ENCODE measurements at places on chromosomes 2 and 18. TPM values are rescaled to one million over a fixed set of nuclear protein-coding genes. Genes with fewer than 3 reads are reported as not detected.

DNA sequence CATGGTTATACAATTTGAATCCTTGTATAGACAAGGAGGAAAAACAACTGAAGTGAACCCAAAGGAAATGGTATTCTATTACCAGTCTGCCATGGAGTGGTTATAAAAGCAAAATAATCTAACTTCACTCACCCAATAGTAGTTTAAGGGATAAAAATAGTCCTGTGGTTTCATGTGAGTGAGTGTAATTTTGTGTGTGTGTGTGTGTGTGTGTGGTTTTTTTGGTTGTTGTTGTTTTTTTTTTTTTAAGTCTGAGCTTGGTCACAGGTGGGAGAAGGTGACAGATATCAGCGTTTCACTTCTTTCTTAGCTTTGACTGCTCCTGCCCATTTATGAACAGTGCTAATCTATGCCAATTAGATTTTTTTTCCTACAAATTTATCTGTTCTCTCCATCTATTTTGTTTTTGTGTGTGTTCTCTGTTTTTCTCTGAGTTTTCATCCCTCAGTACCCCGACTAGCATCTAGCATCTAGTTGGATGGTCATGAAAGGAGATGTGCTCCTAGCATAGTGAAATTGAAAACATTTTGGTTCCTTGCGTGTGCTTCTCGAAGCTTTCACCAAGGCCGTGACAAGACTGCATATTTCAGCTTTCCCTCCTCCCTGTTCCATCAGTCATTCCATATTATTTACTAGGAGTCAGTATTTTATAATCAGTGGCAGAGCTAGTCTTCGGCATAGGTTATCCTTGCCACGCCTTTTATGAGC, 200.1 kb upstream of the DTNA start:
- DNase-seq = no peak
- no peaks in the 10 kb centered on the region for H3K36me3 ChIP-seq
- no peaks in the 10 kb centered on the region for H3K4me1 ChIP-seq
- no peaks in the 10 kb centered on the region for H3K27me3 ChIP-seq

GRCh38 chr2:204239411-204240165, 303.0 kb downstream of the ICOS start:
- no peak overlapping the region for H3K4me3 ChIP-seq
- H3K27ac ChIP-seq = no peak overlapping the region
- no peaks in the 10 kb centered on the region for H3K36me3 ChIP-seq
- DNase-seq = no peak

DNA sequence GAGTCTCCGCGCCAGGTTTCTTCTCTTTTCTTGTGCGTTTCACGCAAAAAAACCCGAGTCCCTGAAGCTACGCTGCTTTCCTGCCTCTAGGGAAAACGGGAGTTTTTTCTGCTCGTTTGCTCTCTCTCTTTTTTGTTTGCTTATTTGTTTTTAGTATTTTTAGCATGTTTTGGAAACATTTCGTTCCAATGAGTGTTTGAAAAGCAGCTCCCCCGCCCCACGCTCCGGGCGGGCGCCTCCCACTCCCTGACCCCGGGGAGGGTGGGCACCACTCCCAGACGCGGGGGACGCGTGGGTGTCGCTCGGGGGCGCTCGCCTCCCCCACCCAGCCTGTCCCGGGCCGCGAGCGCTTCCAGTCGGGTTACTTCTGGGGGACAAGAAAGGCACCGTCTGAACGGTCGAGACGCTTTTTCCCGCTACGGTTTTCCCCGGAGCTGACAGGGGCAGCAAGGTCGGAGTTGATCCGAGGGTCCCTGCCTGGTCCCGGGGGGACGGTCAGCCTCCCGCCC, 446 bp upstream of the EFHD1 start:
- peak overlapping the region; percentile 51 for H3K4me3 ChIP-seq
- H3K4me1 ChIP-seq = peaks cover 10% of the 10 kb centered on the region
- peaks cover 37% of the 10 kb centered on the region for H3K27me3 ChIP-seq
- H3K27ac ChIP-seq = no peak overlapping the region

GPR17 gene
- not detected for total RNA-seq

APCDD1 gene
- not detected for total RNA-seq

DNA sequence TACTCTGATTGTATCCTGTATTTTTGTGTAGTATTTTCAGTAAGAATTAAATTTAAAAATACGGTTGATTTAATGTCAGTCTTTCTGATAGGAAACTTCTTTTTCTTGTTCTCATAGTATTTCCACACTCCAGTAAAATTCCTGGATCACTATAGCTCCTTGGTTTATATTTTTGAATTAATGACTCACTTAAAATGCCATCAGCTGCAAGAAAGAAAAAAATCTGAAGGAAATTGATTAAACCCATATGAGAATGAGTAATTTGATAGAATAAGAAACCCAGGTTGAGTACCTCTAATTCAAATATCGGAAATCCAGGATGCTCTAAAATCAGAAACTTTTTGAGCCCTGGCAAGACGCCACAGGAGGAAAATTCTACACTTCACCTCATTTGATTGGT, 186.8 kb upstream of the RND3 start:
- no peaks in the 10 kb centered on the region for H3K36me3 ChIP-seq
- DNase-seq = no peak
- H3K4me3 ChIP-seq = no peak overlapping the region
- H3K4me1 ChIP-seq = no peaks in the 10 kb centered on the region
- no peaks in the 10 kb centered on the region for H3K27me3 ChIP-seq

- no peak overlapping the region for H3K4me3 ChIP-seq
- H3K4me1 ChIP-seq = no peaks in the 10 kb centered on the region
- H3K27ac ChIP-seq = no peak overlapping the region
- H3K27me3 ChIP-seq = no peaks in the 10 kb centered on the region
- no peaks in the 10 kb centered on the region for H3K36me3 ChIP-seq
- DNase-seq = no peak
These were observed 139.7 kb downstream of the DDX1 start for GRCh38 chr2:15731213-15731888.

DNA sequence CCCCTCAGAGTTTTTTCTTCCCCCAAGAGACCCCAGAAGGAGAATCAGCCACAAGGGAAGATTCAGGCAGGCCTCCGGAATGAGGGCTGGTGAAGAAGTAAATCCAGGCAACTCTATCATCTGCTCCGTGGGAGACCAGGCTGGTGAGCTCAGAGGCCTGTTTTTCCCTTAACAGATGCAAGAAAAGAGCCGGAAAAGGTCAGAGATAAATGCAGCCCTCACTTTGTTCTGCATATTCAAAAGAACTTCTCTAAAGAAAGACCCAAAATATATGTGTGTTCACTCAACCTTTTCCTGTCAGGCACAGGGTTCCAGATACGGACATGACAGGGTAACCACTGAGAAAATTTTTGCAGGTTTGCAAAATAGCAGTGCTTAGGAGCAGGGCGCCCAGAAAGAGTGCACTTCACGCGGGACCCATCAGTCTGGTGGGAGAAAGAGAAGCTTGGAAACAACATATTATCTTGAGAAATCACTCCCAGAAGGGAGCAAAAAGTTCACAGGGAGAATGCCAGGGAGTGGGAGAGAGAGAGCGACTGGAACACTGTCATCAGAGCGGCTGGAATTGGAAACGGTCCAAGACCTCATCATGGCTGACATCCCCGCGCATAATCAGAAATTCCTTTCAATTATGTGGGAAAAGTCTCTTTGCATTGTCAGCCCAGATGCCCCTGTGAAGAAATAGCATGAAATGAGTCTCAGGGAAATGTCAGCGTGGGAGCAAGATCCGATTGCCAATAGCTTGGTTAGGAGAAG, 244.8 kb upstream of the SLC14A2 start:
- no peaks in the 10 kb centered on the region for H3K36me3 ChIP-seq
- H3K4me3 ChIP-seq = no peak overlapping the region
- H3K27me3 ChIP-seq = peaks cover 2% of the 10 kb centered on the region
- DNase-seq = no peak

DNA sequence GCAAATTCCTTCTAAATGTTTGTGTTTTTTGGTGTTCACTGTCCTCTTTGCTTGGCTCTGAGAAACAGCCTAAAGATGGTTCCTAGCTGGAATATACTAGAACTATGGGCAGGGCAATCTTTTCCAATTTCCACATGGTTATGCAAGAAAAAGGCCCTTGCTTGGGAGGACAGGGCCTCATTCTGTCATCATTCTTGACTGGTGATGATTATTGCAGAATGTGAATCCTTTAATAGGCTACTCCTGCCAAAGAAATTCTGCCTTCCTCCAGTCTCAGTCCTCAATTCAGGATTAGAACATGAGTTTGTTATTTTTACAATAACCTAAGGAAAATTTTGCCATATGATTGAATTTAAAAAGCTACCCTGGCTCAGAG, 218.7 kb downstream of the HNMT start:
- no peaks in the 10 kb centered on the region for H3K4me1 ChIP-seq
- no peak overlapping the region for H3K27ac ChIP-seq
- H3K4me3 ChIP-seq = no peak overlapping the region
- H3K27me3 ChIP-seq = no peaks in the 10 kb centered on the region
- H3K36me3 ChIP-seq = no peaks in the 10 kb centered on the region

DNA sequence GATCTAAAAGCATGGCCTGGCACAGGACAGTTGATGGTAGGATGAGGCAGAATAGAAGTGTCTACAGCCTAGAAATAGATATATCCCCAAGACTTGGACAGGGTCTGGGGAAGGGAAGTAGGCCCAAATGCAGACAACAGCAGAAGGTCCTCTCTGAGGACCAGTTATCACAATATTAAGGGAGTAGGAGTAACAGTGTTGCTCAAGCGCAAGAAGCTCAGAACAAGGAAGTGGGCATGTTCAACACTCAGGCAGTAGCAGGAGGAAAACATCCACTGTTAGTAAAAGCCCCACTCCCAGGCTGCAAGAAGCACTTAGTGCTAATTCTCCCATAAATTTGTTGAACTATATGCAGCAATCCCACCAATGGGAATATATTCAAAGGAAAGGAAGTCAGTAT, 314.7 kb downstream of the METTL4 start:
- H3K27ac ChIP-seq = no peak overlapping the region
- no peak for DNase-seq
- no peak overlapping the region for H3K4me3 ChIP-seq
- H3K4me1 ChIP-seq = no peaks in the 10 kb centered on the region
- no peaks in the 10 kb centered on the region for H3K36me3 ChIP-seq

RAD51AP2 gene
- not detected for total RNA-seq

FAM168B gene
- total RNA-seq = 51.8 TPM

MAPK4 gene
- not detected for total RNA-seq

CCBE1 gene
- not detected for total RNA-seq

DNA sequence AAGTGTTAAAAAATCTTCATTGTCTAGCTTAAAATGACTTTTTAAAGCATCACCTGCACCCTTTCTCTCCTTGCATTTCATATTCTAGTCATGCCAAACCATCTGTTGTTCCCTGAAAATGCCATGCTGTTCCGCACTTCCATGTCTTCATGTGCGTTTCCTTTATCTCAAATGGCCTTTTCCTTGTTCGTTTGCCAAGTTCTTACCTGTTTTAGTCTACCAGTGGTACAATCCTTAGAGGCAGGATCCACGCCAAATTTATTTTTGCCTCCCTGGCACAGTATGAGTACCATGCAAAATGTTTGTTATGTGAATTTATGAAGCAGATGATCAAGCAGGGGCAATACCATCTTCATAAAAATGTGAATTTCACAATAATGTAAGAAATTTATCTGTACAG, 37.0 kb downstream of the TMEFF2 start:
- DNase-seq = no peak
- H3K4me1 ChIP-seq = peaks cover 7% of the 10 kb centered on the region
- H3K4me3 ChIP-seq = no peak overlapping the region

IL1RN gene
- total RNA-seq = not detected

GRCh38 chr2:157486596-157487270, 42.8 kb upstream of the CYTIP start:
- no peak for DNase-seq
- peak overlapping the region; percentile 35 for H3K4me3 ChIP-seq
- H3K4me1 ChIP-seq = peaks cover 76% of the 10 kb centered on the region
- H3K27ac ChIP-seq = peak overlapping the region; percentile 61

DNA sequence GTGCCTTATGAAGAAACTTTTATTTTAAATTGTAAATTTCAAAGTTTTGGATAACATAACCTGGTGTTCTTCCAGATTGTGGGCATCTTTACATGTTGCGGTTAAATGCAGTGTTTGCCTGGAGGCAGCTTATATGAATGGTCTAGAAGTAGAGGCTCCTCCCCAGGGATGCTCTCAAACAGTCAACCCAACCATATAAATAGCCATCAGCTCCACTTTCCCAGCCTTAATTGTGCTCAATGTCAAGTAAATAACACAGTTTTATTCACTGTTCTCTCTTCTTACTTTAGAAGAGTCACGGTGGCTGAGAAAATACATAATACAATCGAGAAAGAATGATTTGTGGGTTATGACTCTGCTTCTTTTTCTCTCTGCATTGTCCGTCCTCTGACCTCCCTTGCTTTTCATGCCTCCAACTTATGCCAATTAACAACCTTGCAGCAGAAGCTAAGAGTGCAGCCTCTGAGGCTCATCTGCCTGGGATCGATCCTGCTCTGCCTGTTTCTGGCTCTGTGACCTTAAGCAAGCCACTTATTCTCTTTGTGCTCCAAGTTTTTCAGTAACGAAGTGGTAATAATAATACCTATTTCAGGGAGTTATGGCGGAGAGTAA, 100.3 kb downstream of the DAW1 start:
- H3K27ac ChIP-seq = no peak overlapping the region
- H3K36me3 ChIP-seq = no peaks in the 10 kb centered on the region
- H3K27me3 ChIP-seq = no peaks in the 10 kb centered on the region
- H3K4me1 ChIP-seq = no peaks in the 10 kb centered on the region

- H3K4me3 ChIP-seq = no peak overlapping the region
- no peaks in the 10 kb centered on the region for H3K4me1 ChIP-seq
- no peak overlapping the region for H3K27ac ChIP-seq
- H3K27me3 ChIP-seq = peaks cover 3% of the 10 kb centered on the region
- DNase-seq = no peak
These were observed 50.6 kb upstream of the IL1R1 start for GRCh38 chr2:102091908-102092307.

GRCh38 chr2:58677748-58678147, 436.6 kb upstream of the FANCL start:
- H3K27me3 ChIP-seq = no peaks in the 10 kb centered on the region
- no peaks in the 10 kb centered on the region for H3K36me3 ChIP-seq
- H3K4me3 ChIP-seq = no peak overlapping the region

GRCh38 chr2:123769001-123769400, 256.1 kb upstream of the CNTNAP5 start:
- H3K27me3 ChIP-seq = no peaks in the 10 kb centered on the region
- no peaks in the 10 kb centered on the region for H3K36me3 ChIP-seq
- no peak overlapping the region for H3K4me3 ChIP-seq
- no peak for DNase-seq
- no peaks in the 10 kb centered on the region for H3K4me1 ChIP-seq

- no peaks in the 10 kb centered on the region for H3K4me1 ChIP-seq
- DNase-seq = no peak
- H3K27ac ChIP-seq = no peak overlapping the region
- H3K4me3 ChIP-seq = peak overlapping the region; percentile 52
- H3K36me3 ChIP-seq = no peaks in the 10 kb centered on the region
These were observed 9.6 kb downstream of the CPLX4 start for GRCh38 chr18:59308938-59309260.

DNA sequence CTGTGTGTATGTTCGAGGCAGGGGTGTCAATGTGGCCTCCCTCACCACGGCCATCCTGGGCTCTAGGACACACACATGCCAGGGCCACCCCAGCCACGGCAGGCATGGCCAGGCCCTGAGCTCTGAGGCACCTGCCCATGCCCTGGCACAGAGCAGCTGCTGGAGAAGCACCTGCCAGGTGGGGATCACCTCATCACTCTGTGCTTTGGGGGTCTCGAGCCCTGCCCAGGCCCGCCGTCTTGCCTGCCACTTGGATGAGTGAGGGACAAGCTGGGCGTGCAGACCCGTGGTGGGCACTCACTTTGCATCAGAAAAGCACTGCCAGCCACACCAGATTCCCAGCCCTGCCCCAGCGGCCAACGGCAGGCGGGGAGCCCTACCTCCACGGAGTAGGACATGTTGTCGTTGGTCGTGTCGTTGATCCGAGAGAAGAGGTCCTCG, 33.1 kb downstream of the KIF1A start:
- no peaks in the 10 kb centered on the region for H3K36me3 ChIP-seq
- H3K27me3 ChIP-seq = no peaks in the 10 kb centered on the region

FBXO15 gene
- 2.4 TPM for total RNA-seq

CMPK2 gene
- 84.0 TPM for total RNA-seq

STAT4 gene
- 154 TPM for total RNA-seq
